Activated CD8-positive, alpha-beta memory T cell treated with anti-CD3 and anti-CD28 coated beads for 1 hour (primary cell): ENCODE measurements at places on chromosomes 11 and 22.

DNA sequence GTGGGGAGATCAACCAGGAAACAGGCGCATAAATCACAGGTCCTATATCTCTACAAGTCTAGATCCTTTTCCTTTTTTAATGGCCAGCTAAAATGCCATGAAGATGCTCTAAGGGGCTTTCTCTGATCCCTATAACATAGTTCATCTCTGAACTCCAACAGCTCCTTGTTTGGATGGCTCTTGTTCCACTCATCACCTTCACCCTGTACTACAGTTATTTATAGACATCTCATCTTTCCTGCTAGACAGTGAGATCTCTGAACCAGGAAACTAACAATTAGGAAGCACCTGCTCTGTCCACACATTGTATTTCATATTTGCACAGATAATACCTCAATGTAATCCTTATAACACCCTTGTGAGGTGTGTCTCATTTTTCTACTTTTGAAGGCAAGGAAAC is 31.6 kb downstream of the KCNA4 start:
- DNase-seq: no peak

GRCh38 chr22:17106785-17107546 is 14.2 kb downstream of the TMEM121B start:
- no peak for DNase-seq

DNA sequence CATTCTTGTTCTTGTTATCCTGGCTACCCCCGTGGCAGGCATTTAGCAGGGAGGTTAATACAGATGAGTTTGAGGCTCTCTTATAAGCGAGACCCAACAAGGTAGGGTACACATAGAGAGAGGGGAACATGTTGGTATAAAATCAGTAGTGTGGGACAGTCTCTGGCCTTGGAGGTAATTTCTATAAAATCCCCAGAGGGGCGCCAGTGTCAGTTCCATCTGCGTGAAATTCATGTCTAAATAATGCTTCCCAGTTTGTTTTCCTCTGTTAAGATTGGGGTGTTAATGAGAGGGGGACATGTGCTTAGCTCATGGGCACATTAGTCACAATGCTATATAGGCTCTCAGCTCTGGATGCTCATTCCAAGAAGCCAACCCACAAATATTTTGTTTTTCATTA is 150.7 kb downstream of the MYO18B start:
- no peak for DNase-seq

DNA sequence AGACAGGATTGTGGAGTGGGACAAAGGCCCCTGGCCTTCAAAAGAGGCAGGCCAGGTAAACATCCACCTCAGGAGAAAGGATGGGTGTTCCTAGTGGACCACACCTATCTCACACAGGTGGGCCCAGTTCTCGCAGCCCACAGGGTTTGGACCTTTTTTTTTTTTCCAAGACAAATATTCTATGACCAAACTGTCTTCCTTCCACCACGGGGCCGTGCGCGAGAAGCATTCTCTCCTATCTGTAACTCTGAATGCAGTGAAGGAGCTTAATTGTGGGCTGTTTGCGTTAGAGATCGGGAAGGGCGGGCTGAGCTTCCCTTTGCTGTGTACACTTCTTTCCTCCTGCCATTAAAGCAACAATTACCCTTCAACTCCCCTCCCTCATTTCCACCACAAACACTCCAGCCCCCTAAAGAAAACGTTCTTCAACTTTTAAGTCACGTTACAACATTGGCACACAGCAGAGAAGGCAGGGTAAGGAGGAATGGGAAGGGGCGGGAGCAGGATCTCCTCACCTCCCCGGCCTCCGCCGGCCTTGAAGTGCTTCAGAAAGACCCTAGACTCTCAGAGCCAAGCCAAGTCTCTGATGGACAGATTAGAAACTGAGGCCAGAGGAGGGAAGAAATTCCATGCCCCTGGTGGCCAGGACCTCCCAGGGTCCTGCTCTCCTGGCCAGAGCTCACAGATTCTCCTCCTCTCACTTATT is 238.4 kb downstream of the BUD13 start:
- DNase-seq: no peak

DNA sequence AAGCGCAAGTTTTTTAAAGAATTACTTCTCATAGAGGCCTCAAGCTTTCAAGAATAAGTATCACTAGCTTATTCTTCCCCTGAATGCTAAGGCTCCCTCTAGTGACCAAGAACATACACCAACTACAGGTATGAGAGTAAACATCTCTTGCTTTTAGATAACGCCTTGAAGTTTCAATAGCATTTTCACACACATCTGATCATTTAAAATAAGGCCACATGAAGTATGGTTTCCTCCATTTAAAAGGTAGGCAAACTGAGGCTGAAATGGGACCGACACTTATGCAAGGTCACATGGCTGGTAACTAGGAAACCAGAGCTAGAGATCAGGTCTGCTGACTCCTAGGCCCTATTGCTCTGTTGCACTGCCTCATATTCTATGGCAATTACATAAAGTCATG is 66.5 kb downstream of the CCDC34 start:
- DNase-seq: no peak

GRCh38 chr11:65558002-65558929 is at the start of gene LTBP3:
TSS of gene LTBP3 (minus strand) at chr11:65558359. CDS start at chr11:65557959, 400 bp downstream.
- no peak for DNase-seq

- no peak for DNase-seq
Observed at GRCh38 chr11:64102005-64102738, 63.7 kb downstream of the MACROD1 start.

- no peak for DNase-seq
Observed at GRCh38 chr11:83006877-83007330, 64.8 kb downstream of the RAB30 start.
